IPS DF 6.9 (cell line): ENCODE measurements at places on chromosomes 3 and 15.

- DNase-seq, result peak; percentile 18
Measured at GRCh38 chr15:69035205-69035917, 20.9 kb downstream of the NOX5 start.

GRCh38 chr3:187987924-187988323, 166.0 kb upstream of the LPP start:
- DNase-seq, result no peak

- DNase-seq, result no peak
Measured at GRCh38 chr3:49914906-49915305, 11.2 kb upstream of the MST1R start.

DNA sequence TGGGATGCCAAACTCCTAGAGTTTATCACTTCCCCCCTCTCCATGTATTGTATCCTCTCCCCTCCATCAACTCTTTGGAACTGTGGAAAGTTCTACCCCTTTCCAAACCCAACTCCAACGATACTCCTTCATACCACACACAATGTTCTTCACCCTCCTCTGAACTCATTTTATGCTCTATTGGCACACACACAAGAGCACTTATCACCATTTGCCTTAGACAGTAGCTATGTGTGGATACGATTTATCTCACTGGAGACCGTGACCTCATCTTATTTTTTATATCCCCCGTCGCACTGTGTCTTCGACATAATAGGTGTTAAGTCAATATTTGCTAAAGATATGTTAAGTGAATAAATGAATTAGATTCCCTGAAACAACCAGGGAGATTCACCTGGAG, 316.5 kb upstream of the PROK2 start:
- DNase-seq, result no peak

DNA sequence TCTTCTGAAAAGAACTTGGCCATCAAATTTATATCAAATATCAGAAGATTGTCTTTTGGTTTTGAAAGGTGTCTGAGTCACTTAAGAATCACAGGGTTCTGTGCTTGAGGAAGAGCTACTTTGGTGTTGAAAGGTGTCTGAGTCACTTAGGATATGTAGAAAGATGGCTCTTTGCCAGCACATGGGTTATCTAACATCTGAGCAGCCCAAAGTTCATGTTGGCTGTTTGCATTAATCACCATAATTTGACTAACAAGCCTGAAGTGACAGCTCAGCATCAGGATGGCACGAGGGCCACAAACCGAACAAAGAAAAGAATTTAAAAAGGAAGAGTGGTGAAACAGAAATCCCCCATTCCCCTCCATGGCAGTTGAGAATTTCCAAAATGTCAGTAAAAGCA, 190.5 kb upstream of the CMC1 start:
- DNase-seq, result no peak

GRCh38 chr3:100993309-100993708, at the start of gene ABI3BP:
Gene ABI3BP (minus strand): TSS chr3:100993421. CDS start chr3:100993384, 37 bp downstream.
- no peak for DNase-seq

DNA sequence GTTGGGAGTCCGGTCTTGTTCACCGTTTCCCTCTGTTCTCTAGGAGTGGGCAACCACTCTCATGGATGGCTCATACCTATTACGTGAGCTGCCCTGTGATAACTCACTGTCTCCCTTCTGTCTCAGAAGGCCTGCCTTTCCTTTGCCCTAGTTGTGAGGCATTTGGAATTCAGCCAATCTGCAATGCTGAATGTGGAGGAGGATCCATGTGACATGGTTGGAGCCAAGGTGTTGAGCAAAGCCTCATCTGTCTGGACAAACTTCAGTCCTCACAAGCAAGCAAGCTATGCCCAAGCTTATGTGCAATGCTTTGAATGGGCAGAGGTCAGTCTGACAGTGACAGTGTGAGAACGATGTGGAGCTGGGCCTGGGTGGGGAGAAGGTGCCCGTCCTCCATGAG, 37.8 kb upstream of the ATP10A start:
- DNase-seq, result no peak

DNA sequence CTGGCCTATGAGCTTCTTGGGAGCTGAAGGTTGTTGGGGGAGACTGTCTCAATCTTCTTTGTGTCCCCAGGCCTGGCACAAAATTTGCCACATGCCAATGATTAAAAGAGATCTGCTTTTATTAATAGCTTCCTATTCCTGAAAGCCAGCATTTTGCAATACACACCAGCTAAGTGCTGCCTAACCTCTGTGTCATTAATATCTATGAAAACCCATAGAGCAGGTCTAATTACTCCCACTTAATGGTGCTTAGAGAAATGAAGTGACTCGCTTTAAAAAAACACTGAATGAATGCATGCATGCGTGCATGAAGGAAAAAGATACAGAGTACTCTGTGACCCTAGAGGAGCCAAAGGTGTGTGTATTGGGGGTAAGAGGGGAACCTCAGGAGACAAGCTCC, 55.0 kb downstream of the SLC6A1 start:
- DNase-seq, result no peak

GRCh38 chr15:94792196-94792595, 560.8 kb downstream of the MCTP2 start:
- DNase-seq, result no peak

GRCh38 chr3:170057550-170057949, 19.8 kb downstream of the GPR160 start:
- DNase-seq, result no peak

GRCh38 chr15:50353251-50353974, 1.6 kb downstream of the GABPB1 start:
- no peak for DNase-seq

GRCh38 chr3:86594838-86595237, 396.1 kb downstream of the VGLL3 start:
- DNase-seq, result no peak

DNA sequence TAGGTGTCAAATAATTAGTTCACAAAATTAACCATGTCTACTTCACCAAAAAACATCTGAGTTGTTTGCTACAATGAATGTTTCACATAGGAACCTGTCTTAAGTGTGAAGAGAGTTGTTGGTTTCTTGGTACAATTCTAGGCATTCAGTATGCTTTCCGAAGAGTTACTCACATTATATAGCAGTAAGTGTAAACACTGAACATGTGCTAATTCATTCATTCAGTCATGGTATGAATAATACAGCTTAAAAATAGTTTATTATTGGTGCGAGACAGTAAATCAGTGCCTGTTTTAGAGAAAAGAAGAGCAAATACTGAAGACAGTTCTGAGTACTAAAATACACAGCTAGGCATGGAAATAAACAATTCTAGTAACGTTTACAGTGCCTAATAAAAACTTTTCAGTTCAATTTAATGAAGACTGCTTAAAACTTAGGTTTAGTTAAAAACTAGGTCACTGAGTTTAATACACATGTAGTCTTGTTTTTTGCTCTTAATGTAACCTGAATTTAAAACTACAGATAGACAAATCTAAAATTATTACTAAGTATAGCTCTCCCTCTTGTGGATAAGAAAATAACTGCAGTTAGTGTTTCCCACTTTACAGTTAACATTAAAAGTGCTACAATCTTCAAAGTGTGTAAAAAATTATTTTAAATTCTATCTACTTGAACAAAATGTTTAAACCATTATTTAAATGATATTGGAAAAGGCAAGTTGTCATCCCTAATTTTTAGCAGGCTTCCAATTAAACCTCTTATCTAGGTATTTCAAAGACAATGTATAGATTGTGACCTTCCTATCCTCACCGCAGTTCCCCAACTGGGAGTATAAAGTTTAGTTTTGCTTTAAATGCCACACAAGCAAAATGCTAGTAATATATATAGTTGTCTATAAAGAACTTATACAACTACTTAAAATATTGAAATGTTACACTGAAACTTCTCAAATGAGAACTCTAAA, 20.1 kb upstream of the ZCWPW2 start:
- DNase-seq, result no peak

DNA sequence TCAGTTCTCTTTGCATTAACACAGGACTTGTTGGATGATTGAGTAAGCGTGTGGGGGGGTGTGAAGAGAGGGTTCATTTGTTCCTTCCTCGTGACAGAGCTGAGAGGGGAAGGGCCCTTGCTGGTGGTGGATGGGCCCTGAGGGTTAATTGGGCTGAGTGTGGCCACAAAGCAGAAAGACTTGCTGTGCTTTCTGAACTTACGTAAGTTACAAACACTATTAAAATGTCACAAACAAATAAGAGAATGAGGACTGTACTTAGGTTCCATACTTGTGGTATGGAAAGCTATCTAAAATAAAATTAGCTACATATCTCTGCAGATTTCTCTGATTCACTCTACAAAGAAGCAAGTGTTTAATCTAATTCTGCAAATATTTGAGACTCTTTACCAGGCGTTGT, 231.3 kb downstream of the LPP start:
- no peak for DNase-seq

GRCh38 chr15:41121951-41122350, 5.9 kb upstream of the INO80 start:
- no peak for DNase-seq

- no peak for DNase-seq
Measured at GRCh38 chr3:151346292-151346691, 16.9 kb upstream of the P2RY13 start.

GRCh38 chr3:18827664-18828063, 320.6 kb upstream of the KCNH8 start:
- DNase-seq, result no peak

GRCh38 chr3:128330214-128330842, 136.4 kb downstream of the DNAJB8 start:
- DNase-seq, result no peak

DNA sequence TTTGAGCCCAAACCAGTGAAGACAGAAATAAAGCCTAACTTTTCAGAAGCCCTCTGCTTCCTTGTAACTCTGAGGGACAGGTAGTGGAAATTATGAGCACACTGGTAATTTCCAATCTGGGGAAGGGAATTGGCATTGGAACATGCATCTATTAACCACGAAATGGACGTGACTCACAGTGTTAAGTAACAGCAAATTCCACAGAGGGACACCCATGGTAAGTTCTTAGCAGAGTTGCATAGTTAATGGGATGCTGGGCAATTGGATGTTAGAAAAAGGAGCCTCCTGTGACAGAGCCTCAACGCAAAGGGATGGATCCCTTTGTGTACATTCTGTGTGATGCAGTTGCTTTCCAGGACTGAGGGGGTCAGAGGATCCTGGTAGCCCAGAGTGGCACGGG, 168.6 kb downstream of the SEMA6D start:
- DNase-seq, result no peak
